ENCODE measurements at places on chromosomes 13 and 19. TPM values are rescaled to one million over a fixed set of nuclear protein-coding genes. Genes with fewer than 3 reads are reported as not detected.

ZNF93 gene
- polyA plus RNA-seq = 4.4 TPM

TM9SF2 gene
- polyA plus RNA-seq = 146 TPM

MYH14 gene
- polyA plus RNA-seq = 0.33 TPM

DHDH gene
- polyA plus RNA-seq = 0.47 TPM

- DNase-seq = no peak
These were observed 88.1 kb downstream of the POSTN start for GRCh38 chr13:37510441-37510840.

DNA sequence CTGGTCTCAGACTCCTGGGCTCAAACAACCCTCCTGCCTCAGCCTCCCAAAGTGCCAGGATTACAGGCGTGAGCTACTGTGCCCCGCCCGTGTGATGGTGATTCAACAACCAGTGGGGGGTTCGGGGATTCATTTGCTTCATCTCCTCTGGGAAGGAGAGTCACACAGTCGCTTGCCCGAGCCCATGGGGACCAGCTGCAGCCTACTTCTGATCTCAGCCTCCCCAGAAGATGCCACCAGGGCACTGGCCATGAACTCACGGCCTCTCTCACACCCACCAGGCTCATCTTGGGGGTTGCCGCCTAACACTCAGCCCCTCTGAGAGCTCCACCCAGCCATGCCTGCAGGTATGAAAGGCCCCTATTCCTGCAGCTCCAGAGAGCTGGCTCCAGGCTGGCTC, 6.8 kb downstream of the TOMM40 start:
- no peak for DNase-seq

DNA sequence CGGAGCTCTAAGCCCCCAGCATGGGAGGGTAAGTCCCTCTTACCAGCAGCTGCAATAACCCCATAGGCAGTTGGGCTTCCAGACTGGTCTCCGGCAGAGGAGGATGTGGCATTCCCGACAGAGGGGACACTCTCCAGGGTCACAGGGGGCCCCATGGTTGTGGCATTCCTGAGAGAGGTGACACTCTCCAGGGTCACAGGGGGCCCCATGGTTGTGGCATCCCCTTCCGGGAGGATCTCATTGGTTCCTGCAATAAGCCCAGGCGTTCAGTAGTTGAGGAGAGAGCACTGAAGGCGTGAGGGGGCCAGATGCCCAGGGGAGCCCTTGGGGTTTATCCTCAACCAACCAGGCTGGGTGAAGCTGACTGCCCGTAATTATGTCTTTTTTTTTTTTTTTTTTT, 5.4 kb downstream of the CD320 start:
- DNase-seq = no peak

TNFSF11 gene
- polyA plus RNA-seq = not detected

LYPD3 gene
- 0.48 TPM for polyA plus RNA-seq

DNA sequence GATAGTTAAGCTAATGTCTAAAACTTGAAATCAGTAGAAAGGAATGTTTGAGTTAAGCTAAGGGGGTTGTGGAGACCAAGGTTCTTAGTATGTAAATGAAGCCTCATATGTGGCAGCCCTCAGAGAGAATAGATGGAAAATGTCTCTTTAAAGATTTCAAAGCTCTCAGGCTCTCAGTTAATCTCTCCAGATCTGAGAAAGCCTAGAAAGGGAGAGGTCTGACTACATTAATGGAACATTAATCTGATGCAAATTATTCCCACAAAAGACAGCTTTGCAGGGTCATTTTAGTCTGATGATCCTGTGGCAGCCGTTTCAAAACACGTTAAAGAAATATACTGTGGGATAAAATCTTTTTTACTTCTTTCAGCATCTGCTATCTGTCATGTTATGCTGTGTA, 267.0 kb downstream of the SLC7A1 start:
- DNase-seq = no peak

KEAP1 gene
- polyA plus RNA-seq = 71.0 TPM

DNA sequence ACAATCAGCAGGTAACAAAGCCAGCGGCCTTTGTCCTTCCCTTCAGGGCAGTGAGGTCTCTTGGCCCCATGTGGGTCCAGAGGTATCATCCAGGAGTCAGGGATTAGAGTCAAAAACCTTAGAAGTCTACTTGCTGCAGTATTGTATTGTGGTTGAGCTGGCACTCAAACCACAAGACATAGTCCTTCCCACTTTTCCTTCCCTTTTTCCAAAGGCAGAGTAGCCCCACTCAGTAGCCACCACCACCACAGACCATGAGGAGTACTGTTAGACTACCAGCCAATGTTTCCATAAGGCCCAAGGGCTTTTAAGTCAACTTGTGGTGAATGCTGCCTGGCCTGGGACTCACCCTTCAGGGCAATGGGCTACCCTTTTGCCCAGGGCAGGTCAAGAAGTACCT, 27.1 kb upstream of the CCNA1 start:
- no peak for DNase-seq

CYP4F12 gene
- 0.42 TPM for polyA plus RNA-seq

DNA sequence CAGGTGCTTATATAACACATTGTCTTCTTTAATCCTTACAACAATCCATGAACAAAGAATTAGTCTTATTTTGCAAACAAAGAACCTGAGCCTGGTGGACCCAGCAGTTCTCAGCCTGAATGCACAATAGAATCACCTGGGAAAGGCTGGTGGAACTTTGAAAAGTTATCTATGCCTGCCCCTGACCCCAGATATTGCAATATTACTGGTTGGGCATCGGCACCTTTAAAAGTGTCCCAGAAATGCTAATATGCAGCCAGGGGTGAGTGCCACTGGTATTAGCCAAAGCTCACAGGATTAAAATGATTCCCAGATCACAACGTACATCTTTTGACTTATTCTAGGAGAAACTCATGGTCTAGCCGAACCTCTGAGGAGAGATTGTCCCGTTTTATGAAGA, 268.8 kb downstream of the KLF5 start:
- DNase-seq = no peak

DNA sequence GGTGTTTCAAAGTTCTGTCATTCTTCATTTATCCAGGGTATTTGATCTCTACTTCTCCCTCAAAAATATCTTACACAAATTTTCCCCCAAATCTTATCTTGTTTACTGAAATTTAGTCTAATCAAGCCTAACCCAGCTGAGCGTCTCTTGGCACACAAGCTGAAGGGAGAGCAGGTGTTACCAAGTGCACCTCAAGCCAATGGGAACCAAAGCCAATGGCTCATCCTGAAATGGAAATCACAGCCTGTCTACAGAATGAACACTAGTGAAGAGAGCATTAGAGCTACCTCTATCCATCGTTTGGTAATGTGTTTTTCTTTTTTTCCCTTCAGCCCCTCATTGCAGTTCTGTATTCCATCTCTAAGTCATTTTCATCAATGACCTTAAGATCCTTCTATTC, 1350.8 kb downstream of the OLFM4 start:
- no peak for DNase-seq

- DNase-seq = no peak
These were observed 576.0 kb downstream of the PCDH17 start for GRCh38 chr13:58207501-58207900.

PPP1R12C gene
- polyA plus RNA-seq = 251 TPM

GRCh38 chr13:61247149-61247936, 168.3 kb downstream of the PCDH20 start:
- no peak for DNase-seq

- DNase-seq = no peak
These were observed 23.1 kb upstream of the SACS start for GRCh38 chr13:23456437-23457210.

DNA sequence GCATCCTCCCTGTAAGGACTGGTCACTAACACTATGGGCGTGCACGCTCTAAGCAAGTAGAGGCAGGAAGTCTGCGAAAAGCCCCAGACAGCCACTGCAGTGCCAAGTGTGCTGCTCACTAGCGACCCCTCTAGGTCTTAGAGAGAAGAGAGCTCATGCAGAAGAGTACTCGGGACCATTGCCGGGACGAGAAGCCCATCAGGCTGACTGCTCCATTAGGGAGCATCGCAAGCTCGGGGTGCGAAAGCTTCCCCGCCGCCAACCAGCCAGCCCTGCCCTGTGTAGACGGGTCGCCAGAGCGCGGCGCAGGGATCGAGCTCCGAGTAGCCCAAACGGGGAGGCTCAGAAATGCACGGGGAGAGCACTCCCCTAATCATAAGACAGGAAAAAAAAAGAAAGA, 16.6 kb downstream of the POU4F1 start:
- no peak for DNase-seq

DNA sequence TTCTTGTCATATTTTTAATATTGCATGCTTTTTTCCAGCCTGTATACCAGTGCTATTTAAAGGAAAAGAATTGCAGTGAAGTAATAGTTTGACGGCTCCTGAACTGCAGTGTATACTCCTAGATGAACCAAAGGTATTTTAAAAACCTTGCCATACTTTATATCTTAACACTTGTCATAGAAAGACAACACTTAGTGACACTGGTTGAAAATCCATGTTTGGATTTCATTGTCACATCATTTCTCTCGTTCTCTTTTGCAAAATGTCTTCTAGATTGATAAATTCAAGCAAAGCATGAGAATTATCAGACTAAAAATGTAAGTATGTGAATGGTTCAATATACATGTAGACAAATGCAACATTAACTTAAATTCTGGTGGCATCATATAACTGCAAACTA, 1293.9 kb downstream of the PCDH9 start:
- DNase-seq = no peak

NOSIP gene
- 35.0 TPM for polyA plus RNA-seq

GRCh38 chr13:51112771-51113170, 1.7 kb upstream of the C13orf42 start:
- DNase-seq = no peak

GRCh38 chr13:32645854-32646253, 59.6 kb downstream of the PDS5B start:
- DNase-seq = no peak

GRCh38 chr13:67844574-67844973, 614.4 kb upstream of the PCDH9 start:
- no peak for DNase-seq

GRCh38 chr19:1256646-1257474, 8.5 kb downstream of the MIDN start:
- DNase-seq = no peak

DNA sequence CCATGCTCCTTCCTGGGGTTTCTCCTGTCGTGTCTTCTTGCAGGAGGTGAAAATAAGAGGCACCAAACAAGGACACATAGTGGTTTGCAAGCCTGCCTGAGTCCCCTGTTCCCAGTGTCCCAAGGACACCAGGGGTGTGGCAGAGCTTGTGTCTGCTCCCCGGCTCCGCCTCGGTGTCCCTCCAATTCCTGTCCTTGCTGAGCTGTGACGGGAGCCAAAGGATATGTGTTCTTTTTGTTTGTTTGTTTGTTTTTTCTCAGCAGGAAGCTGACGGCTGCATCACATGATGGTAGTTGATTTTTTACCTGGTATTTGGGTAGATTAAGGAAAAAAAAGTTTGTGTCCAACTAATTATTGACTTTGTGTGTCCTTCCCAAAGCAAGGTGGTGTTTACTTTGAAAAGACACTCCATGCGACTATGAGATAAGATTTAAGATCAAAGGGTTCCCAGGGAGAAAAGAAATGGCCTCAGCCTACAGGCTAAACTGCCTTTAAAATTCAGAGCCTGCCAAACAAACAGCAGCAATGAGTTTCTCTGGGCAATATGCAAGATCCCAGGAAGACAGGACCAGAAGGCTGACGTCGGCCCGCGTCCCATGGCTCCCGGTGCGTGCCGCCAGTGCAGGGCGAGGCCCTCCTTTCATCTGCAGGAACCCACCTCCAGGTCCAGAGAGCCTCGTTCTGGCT, 50.8 kb upstream of the XPO4 start:
- DNase-seq = no peak

NTF4 gene
- not detected for polyA plus RNA-seq
